ENCODE measurements at places on chromosomes 11 and 22.

DNA sequence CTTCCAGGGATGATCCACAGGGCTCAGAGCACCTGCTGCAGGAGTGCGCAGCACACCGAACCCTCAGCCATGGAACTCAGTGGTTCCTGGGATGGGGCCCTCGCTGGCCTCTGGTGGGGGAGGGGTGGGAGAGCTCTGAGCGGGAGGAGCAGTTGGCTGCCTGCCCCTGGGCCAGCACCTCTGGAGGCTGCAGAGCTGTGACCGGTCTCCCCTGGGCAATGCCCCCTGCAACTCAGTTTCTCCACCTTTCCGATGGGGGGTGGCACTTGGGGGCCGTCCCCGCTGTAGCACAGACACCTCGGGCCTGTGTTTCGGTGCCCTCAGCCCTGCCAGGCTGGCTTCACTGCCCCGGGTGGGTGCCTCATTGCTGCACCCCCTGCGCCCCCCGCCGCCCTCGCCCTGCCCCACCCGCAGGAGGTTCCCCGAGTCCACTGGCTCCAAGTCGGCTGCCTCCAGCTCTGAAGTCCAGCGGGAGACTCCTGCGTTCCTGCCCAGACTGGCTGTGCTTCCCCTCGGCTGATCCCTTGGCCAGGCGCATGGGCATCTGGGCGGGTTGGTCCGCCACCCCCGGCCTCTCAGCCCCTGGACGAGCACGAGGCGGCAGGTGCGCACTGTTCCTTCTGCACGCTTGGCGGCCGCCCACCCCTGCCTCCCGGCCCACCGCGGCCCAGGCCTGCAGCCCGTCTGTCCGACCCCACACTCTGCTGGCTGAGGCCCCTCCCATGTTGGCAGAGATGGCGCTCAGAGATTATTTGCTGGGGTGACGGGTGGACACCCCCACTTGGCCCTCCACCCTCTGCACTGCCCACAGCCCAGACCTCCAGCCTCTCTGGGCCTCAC is 1.8 kb downstream of the MUC6 start:
- DNase-seq: no peak

DNA sequence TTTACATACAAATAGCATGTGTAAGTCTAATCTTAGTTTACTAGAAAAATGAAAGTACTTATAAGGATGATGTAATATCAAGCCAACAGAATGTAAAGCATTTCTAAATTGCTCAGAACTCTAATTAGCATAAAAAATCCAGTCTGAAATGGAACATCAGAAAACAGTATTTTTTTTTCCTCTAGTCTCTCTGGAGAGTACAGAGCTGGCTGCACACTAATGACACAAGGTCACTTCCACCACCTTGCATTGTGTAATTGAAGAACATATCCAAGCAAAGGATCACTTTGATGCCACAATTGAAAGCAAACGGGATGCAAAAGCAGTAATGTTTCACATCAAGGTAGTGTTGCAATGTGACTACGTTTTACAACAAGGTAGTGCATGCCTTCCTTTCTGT is 548.0 kb upstream of the LUZP2 start:
- DNase-seq: no peak

GRCh38 chr11:134762248-134763029 is 350.4 kb upstream of the B3GAT1 start:
- no peak for DNase-seq

GRCh38 chr22:27636716-27637508 is 164.6 kb downstream of the MN1 start:
- DNase-seq: no peak

GRCh38 chr22:29477723-29478318 is 2.2 kb upstream of the NEFH start:
- no peak for DNase-seq

GRCh38 chr11:36594316-36594989 is at the start of gene IFTAP:
TSS of gene IFTAP (plus strand) at chr11:36594502. CDS start at chr11:36610104, 15,602 bp downstream.
- no peak for DNase-seq

DNA sequence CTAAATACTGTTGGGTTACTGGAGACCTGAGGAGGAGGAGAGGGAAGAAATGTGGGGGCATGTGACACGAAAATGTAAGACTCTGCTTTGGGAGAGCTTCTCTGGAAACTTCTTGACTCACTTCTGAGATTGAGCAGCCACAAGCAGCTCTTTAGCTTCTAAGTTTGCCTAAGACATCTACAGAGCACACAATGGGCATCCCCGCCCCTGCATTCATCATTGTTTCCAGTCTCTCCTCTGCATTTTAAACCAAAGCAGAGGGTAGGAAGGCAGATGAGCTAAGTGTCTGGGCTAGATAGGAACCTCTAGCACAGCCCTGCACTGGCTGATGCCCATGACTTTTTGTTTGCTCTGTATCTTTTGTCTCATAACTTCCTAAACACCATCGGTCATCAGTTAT is 2.1 kb upstream of the OR52D1 start:
- no peak for DNase-seq

All from T-helper 9 cell (primary cell).